ENCODE measurements at places on chromosomes 6 and 20.

DNA sequence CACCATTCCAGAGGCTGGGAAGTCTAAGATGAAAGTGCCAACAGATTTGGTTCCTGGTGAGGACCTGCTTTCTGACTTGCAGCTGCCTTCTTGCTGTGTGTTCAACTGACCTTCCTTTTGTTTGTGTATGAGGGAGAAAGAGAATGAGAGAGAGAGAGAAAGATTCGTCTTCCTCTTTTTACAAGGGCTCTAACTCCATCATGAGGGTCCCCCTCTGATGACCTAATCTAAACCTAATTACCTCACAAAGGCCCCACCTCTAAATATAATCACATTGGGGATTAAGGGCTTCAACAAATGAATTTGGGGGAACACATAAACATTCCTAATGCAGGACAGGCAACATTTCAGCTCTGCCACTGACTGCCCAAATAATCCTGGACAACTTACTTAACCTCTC, 130.7 kb downstream of the PLCB1 start:
- DNase-seq, result no peak

DNA sequence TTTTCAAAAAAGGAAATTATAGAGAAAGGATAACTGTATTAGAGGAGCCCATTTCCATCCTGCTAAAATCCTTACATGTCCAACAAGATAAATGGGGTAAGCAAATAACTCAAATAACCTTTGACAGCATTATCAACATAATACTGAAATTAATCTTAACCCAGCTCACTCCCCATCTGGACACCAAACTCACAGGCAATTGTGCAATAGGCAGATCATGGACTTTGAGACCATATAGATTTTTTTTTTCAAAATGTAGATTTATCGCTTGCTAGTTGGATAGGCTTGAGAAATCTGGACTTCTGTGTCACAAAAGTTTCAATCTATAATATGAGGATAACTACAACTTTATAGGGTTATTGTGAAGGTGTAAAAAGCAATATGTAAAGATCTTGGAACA, 134.4 kb upstream of the ASCC3 start:
- DNase-seq, result no peak

GRCh38 chr20:32991792-32992641, 12.2 kb downstream of the SUN5 start:
- no peak for DNase-seq

GRCh38 chr20:33418033-33418432, 16.7 kb upstream of the CDK5RAP1 start:
- DNase-seq, result no peak

GRCh38 chr20:47235853-47236638, 120.5 kb downstream of the ZMYND8 start:
- DNase-seq, result peak; percentile 4

GRCh38 chr6:131651782-131652181, 14.7 kb downstream of the ENPP3 start:
- DNase-seq, result no peak
